Right kidney (tissue), 9 donors: ENCODE measurements at places on chromosomes 4 and X.
A peak's percentile ranks its signal among the peaks of the same experiment; 100 is the strongest.

GRCh38 chr4:185108669-185109068 lies 34.4 kb upstream of the SLC25A4 start:
- DNase-seq: no peak

DNA sequence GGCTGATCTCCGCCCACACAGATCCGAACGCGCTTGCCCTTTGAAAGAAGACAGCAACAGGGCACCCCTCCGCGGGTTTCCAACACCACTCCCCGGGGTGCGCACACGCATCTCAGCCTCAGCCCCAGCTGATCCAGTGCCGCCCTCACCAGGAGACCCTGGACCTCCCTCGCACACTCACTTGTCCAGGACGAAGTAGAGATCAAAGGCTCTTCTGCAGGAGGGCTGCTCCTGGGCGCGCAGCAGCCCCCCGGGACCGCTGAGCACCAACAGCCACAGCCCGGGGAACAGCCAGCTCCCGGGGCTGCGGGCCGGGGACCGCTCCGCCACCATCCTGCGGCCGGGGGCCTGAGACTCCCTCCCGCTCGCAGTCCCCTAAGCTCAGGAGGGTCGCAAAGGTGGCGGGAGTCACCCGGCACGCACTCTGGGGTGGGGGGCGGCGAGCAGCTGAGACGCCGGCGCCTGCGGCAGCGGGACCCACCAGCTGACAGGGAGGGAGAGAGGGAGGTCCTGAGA lies 743 bp downstream of the ANTXR2 start:
- DNase-seq: no peak

- DNase-seq: no peak
These were observed 41.6 kb upstream of the UGT2B7 start for GRCh38 chr4:69054578-69055200.

- peak; percentile 78 for DNase-seq
These were observed 660 bp upstream of the HSPA4L start for GRCh38 chr4:127781300-127782024.

- DNase-seq: no peak
These were observed 290.5 kb downstream of the BMPR1B start for GRCh38 chr4:95048296-95048695.

DNA sequence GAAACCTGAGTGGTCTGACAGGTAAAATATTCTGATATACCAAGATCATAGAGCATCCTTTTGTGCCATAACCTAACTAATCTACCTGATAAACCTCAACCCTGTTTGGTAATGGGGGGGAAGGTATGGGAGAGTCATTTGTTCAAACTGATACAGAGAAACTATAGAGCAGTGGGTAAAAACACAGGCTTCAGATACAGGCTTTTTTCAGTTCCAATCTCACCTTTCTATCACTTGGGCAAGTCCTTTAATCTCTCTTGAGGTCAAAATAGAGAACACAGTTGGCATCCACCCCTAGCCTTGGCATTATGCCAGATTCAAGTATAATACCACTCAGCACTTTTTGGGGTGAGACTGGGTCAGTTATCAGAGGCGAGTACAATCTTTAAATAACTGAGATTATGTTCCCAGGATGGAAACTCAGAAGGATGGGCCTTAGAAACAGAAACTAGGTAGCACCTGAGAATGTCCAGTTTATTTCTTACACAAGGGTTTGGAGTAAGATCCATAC lies 880 bp upstream of the ETDC start:
- DNase-seq: no peak

DNA sequence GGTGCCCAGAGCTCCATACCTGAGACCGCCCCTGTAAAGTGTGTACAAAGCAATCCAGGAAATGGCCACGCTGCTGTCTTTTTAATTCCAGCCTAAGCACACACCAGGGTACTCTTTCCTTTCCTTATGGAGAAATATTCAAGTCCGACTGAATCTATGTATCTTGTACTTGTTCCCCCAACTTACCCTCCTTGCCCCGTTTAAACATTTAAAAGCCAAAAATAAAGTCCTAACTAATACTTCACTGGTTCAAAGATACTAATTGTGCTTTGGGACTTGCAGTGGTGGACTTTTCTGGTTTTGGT lies 731 bp upstream of the AMMECR1 start:
- no peak for DNase-seq
